ENCODE measurements at places on chromosomes 1 and 21.
A peak's percentile ranks its signal among the peaks of the same experiment; 100 is the strongest.

DNA sequence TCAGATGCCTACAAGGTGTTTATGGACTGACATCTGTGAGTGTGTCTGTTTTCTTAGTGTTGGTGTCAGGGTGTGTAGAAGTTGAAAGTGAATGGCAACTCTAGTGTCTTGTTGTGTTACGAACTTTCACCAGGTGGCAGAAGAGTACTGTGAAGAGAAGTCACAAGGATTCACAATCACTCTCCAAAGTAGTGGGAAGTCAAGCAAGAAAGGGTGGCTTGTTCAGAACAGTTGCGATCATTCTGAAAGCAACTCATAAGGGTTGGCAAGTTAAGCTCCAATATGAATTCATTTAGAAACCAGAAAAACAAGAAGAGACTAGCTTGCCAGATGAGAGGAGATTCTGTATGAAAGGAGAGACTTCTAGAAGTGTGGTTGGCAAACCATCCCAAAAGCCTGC is 86.1 kb downstream of the FASLG start:
- peak; percentile 52 for DNase-seq

- DNase-seq: no peak
Observed at GRCh38 chr1:118995312-118996016, 7.3 kb upstream of the TBX15 start.

DNA sequence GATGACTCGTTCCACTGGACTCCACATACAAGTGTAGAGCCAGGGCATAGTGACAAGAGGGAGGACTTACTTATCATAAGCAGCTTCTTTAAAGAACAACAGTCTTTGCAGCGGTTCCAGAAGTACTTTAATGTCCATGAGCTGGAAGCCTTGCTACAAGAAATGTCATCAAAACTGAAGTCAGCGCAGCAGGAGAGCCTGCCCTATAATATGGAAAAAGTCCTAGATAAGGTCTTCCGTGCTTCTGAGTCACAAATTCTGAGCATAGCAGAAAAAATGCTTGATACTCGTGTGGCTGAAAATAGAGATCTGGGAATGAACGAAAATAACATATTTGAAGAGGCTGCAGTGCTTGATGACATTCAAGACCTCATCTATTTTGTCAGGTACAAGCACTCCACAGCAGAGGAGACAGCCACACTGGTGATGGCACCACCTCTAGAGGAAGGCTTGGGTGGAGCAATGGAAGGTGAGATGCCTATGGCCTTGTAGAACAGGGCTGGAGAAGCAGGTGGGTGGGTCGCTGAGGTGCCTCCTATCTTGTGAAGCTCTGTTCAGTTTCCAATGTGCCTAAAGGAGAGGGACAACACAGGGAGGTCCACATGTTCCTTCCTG is 12.1 kb downstream of the MIA3 start:
- DNase-seq: no peak

DNA sequence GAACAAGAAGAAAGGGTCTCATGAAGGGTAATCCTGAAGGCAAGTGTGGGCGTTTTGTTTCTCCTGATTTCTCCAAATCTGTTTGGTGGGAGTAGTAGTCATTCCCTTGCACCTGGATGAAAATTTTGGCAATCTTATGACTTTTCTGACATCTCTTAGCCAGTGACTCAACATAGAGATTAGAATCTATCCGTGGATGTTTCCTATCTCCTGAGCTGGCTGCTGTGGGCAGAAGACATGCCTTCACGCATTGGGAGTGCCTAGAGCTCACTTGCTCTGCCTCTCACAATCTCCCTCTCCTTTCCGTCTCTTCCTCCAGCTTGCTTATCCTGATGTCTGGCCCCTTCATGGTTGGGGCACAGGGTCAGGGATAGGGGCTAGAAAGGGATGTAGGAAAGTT is 174.2 kb upstream of the NFIA start:
- no peak for DNase-seq

DNA sequence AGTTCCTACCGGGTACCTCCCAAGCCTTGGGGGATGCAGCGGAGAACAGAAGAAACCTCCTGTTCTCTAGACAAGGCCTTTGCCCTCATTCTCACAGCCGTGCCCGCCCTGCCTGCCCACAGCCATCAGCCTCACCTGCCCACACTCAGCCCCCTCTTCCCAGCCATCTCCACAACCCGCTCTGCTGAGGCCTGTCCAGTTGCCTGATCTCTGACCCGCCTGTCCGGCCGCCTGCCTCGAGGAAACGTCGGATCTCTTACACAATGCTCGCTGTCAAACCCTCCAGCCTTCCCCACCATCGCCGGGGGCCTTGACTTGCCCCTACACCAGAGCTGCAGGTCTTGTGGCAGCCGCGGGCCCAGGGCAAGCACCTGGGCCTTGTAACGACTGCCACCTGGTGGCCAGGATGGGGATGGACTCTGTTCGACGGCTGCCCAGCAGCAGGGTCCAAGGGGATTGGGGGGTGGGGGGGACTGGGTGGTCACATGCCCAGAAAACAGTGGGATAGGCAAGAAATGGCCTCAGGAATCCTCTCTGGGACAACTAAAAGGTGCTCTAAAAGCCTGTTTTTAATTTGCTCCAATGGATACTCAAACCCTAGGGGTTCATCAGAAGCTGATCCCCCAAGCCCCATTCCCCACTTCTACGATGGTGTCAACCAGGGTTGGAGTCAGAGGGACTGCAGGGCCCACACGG is 31.0 kb downstream of the SLC45A1 start:
- DNase-seq: peak; percentile 48

DNA sequence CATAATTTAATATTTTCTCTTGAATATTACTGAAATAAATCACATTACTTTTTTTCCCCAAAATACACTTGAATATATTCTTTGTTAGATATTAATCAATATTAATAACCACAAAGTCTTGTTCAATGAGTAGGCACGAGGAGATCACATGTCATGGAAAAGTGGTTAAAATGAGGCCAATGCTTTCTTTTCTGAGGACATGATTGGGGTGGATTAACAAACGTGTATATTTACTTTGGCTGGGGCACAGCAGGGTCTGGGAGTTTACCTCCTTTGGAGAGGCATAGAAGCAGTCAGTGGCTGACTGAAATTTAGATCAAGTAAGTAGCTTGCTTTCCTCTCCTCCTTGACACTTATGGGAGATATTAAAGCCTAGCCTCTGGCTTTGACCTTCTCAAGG is 664.3 kb upstream of the B3GALT2 start:
- no peak for DNase-seq

GRCh38 chr1:240306673-240307072 is 215.0 kb downstream of the FMN2 start:
- DNase-seq: no peak

DNA sequence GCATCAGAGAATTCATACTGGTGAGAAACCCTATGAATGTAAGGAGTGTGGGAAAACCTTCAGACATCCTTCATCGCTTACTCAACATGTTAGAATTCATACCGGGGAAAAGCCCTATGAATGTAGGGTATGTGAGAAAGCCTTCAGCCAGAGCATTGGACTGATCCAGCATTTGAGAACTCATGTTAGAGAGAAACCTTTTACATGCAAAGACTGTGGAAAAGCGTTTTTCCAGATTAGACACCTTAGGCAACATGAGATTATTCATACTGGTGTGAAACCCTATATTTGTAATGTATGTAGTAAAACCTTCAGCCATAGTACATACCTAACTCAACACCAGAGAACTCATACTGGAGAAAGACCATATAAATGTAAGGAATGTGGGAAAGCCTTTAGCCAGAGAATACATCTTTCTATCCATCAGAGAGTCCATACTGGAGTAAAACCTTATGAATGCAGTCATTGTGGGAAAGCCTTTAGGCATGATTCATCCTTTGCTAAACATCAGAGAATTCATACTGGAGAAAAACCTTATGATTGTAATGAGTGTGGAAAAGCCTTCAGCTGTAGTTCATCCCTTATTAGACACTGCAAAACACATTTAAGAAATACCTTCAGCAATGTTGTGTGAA is 12.8 kb downstream of the ZFP69B start:
- no peak for DNase-seq

DNA sequence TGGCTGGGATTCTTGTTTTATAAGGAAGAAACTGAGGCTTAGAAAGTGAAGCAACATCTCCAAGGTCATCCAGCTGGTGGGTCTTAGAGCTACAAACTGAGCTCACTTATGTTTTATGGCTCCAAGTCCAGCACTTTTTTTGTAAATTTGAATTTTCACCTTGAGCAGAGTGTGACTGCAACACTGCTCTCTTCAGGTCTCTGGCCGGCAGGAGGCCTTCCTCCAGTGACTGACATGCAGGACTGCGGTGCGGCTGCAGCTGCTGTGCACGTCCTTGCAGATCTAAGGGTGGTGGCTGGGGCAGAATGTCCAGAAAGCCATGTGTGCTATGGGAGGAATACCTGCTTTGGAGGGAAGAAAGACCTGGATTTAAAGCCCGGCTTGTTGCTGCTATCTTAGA is 284.2 kb upstream of the POU3F1 start:
- DNase-seq: no peak

- peak; percentile 24 for DNase-seq
Observed at GRCh38 chr1:3491291-3492246, 37.1 kb downstream of the ARHGEF16 start.

DNA sequence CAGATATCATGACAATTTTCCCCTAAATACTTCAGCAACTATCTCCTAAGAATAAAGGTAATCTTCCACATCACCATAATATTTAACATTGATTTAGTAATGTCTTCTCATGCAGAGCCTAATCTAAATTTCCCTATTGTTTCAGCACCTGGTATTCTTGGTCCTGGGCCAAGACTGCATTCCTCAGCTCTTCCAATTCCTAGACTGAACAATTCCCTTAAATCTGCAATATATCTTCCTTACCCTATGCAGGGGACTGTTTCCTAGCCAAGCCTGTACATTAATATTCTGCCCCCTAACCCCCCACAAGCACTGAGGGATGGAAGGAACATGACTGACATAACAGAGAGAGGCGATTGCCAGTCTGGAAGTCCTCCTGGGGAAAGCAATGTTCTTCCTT is 28.7 kb upstream of the DISP1 start:
- DNase-seq: no peak

DNA sequence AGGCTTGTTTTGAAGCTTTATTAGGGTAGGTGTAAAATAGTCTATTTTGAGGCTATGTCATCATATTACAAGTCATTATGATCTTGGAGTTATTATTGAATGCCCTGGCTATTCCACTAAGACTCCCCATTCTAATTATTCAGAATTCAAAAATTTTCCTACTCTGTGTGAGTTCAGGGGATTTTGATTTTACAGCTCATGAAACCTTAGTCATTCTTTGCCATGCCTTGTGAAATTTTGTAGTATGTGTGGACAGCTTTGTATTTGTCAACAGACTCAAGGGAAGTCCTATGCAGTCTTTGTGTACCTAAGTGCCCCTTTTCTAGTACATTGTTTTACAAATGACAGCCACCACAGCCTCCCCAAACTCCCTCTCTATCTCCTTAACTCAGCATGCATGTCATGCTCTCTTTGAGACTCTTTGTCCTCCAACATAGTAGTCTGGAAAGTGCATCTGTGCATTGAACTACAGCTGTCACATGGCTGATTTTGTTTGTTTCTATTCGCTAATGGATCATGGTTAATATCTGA is 28.0 kb downstream of the CD1D start:
- DNase-seq: no peak

GRCh38 chr21:33132054-33132453 is 62.1 kb downstream of the OLIG1 start:
- DNase-seq: peak; percentile 6

- no peak for DNase-seq
Observed at GRCh38 chr1:22500058-22500457, 48.4 kb downstream of the ZBTB40 start.

DNA sequence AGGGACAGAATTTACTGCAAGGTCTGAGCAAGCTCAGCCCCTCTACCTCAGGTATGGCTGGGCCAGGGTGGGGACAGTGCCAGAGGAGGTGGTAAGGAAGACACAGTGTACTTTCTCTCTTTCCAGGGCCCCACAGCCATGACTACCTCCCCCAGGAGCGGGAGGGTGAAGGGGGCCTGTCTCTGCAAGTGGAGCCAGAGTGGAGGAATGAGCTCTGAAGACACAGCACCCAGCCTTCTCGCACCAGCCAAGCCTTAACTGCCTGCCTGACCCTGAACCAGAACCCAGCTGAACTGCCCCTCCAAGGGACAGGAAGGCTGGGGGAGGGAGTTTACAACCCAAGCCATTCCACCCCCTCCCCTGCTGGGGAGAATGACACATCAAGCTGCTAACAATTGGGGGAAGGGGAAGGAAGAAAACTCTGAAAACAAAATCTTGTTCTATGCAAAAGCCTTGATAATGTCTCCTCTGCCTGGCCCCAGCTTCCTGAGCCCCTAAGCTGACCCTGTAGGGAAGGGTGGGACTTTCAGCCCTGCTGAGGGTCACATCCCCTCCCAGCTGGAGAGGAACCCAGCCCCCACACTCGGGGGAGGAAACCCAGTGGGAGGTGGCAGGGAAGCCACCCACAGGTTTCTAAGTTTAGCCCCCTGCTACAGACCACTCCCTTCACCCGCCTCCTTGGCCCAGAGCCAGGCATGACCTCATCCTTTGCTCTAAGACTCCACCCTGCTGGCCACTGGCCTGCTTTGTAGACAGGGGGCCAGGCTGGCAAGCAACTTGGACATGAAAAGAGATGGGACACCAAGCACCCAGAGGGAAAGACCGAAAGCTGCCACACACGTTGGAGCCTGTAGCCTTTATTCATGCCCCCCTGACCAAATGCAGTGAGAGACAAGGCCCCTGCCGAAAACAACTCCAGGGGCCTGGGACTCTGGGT is 6.4 kb downstream of the RHOC start:
- peak; percentile 90 for DNase-seq

DNA sequence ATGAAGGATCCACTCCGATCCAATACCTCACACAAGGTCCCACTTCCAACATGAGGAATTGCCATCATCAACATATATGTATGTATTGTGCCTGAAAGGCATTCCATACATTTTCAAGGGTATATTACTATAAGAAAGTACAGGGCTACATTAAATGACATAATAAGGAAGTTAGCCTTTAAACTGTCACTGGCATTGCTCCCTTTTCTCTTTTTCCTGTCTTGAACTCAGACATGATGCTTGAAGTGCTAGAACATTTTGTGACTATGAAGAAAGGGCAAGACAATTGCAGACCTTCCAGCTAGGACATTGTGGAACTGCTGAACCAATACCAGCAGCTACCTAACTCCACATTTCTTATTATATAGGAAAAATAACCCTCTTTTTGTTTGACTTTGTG is 2.9 kb upstream of the TSPAN2 start:
- no peak for DNase-seq

DNA sequence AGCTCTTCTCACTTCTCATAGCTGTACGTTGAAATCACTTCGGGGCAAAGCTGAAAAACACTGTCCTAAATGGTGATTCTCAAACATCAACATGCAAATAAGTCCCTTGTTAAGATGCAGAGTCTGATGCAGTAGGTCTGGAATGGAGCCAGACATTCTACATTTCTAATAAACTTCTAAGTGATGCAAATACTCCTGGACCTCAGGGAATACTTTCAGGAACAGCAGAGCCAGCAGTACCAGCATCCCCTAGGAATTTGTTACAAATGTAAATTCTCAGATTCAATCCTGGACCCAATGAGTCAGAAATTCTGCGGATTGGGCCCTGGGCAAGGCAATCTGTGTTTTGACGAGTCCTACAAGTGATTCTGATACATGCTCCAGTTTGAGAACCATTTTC is 152.3 kb downstream of the PCNX2 start:
- no peak for DNase-seq

GRCh38 chr1:194503209-194503608 is 1316.8 kb upstream of the B3GALT2 start:
- no peak for DNase-seq

- DNase-seq: no peak
Observed at GRCh38 chr1:183724350-183725042, 71.4 kb upstream of the APOBEC4 start.
